Bone marrow (tissue), 2 donors: ENCODE measurements at places on chromosomes 6 and 20.

GRCh38 chr20:36085686-36086267, 68.8 kb upstream of the EPB41L1 start:
- no peak for DNase-seq

DNA sequence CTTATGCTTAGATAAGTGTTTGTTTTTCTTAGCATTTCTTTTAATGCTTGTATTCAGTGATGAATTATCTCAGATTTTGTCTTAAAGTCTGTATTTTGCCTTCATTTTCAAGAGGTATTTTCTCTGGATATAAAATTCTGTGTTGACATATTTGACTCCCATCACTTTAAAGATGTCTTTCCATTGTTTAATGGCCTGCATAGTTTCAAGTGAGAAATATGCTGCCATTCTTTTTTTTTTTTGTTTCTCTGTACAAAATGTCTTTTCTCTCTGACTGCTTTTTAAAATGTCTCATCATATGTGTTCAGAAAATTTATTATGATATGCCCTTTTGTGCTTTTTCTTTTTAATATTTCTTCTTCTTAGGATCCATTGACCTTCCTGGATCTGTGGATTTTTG, 578.0 kb upstream of the NOX3 start:
- DNase-seq, result no peak

- DNase-seq, result no peak
Observed at GRCh38 chr6:41439524-41440418, 104.4 kb downstream of the NCR2 start.

- no peak for DNase-seq
Observed at GRCh38 chr20:53284696-53285095, 308.9 kb downstream of the ZNF217 start.
